ENCODE measurements at places on chromosomes 16 and 17.

DNA sequence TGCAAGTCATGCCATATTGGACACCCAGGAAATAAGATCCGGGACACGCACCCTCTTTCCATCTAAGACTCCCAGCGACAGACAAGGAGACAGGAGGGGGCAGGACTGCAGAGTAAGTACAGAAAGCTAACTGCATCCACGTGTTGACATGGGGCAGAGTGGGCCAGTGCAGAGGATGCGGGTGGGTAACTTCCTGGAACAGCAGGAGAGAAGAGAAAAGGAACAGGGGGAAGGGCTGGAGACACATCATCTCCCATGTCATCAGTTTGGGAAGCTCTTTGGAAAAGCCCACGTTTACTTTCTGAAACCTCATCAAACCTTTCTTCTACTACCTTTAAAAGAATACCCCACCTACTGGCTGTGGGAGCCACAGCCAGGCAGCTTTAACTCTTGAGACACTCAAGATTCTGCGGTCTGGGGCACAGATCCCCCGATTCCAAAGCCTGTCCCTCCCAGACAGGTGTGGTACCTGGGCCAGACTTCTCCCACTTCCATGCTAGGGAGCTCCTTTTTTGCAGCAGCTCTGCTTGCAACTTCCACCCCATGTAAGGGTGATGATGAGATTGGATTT lies 273.5 kb upstream of the RPL38 start:
- DNase-seq, result no peak

DNA sequence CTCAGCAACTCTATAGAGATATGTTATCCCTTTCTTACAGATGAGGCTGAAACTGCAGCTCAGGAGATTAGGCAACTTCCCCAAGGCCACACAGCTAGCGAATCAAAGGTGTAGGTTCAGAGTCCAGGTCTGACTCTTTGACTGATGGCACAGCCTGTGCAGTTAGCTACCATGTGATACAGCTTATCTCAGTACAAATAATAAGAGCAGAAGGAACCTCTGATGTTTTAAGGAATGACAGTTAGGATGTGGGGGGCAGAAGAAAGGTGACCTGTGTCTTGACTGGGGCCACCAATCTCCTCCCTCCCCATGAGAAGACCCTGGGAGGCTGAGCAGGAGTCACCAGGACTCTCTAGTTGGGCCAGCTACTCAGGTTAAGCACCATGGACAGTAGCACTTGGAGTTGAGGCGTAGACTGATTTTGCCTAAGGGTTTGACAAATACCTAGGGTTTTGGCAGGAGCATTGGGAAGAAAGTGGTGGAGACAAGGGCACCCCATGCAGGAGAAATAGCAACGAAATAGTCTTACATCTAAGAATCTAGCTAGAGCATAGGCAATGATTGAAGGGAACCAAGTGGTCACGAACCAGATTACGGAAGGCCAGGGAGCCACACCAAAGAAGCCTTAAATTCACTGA lies 22.8 kb upstream of the ACSM2B start:
- DNase-seq, result no peak

GRCh38 chr17:5986644-5987043 lies 83.5 kb upstream of the WSCD1 start:
- no peak for DNase-seq

DNA sequence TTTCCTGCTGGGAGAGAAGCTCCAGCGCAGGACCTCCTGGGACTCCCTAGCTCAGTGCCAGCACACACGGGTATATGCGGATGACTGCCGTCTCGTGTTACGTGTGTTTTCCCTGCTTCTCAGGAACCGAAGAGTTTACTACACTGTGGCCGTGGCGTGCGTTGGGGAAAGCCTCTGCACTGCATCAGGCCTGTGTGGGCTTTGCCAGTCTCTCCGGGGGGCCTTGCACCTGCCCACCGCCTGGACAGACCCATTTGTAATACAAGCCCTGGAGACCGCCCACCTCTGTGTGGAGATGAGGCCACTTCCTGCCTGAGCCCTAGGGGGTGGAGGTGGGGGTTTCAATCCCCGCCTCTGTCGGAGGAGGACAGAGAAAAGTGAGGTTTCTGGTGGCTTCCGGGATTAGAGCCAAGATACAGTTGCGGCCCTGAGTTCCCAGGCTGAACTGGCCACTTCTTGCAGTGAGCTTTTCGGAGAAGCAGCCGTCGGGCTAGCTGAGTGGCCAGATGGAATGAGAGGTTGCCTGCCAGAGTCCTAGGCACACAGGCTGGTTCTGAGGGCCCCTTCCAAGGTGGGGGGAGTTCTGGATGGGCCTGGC lies 43.4 kb upstream of the GSE1 start:
- DNase-seq, result no peak

GRCh38 chr17:48726916-48727286 lies 1.6 kb downstream of the HOXB13 start:
- no peak for DNase-seq

DNA sequence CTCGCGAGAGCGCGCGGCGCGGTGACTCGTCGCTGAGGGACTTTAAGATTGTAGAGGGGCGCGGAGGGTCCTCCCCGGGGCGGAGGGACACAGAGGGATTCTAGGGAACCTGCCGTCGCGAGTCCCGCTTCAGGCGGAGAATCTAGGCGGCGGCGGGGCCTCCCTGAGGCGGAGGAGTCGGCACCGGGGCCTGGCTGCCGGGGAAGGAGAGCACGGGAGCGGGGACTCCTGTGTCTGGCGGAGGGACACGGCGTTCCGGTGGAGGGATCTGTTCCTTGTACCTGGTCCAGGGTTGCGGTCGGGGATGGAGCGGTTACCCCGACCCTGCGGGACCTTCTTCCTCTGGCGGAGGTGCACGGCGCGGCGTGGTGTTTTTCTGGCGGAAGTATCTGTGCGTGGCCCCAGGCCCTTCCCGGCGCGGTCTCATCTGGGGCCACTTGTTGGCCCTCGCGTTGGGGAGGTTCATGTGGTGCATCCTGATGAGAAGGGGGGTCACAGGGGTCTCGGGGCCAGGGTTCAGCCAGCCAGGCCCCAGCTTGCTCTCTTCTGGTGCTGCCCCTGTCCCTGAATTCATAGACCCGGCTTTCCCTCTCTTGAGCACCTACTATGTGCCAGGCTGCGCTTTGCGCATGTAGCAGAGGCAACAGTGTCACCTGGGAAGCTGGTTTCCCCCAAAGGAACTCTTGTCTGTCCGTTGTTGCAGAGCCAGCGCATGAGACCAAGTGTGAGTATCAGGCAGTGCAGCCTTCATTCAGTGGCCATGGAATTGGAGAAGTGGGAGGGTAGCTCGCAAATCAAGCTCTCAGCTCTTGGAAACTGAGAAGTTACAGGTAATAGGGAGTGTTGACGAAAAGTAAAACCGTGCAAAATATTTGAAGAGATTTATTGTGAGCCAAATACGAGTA lies 563 bp upstream of the ZKSCAN2 start:
- peak; percentile 73 for DNase-seq

DNA sequence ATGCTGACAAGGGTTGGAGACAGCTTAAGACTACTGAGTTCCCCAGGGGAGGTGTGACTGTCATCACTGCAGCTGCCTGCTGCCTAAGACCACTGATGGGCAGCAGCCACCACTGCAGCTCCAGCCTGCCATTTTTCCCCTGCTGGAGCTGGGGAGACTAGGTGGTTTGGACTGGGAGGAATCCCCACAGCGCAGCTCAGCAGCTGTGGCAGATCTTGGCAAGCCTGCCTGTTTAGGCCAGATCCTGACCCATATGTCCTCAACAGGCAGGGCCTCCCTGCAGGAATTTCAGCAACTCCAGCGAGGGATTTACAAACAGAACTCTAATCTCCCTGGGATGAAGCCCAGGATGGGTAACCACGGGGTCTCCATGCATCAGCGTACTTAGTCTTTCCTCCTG lies 356.4 kb upstream of the TOM1L1 start:
- no peak for DNase-seq

GRCh38 chr16:8886593-8887430 lies 4.7 kb downstream of the LITAFD start:
- DNase-seq, result no peak

- no peak for DNase-seq
Measured at GRCh38 chr17:46753776-46754175, 64.7 kb downstream of the WNT3 start.

- DNase-seq, result no peak
Measured at GRCh38 chr17:11986179-11986941, 10.9 kb downstream of the ZNF18 start.

- peak; percentile 73 for DNase-seq
Measured at GRCh38 chr16:81745704-81746558, 33.2 kb upstream of the PLCG2 start.

GRCh38 chr17:31388770-31389656 lies 2.5 kb upstream of the RAB11FIP4 start:
- DNase-seq, result peak; percentile 27

DNA sequence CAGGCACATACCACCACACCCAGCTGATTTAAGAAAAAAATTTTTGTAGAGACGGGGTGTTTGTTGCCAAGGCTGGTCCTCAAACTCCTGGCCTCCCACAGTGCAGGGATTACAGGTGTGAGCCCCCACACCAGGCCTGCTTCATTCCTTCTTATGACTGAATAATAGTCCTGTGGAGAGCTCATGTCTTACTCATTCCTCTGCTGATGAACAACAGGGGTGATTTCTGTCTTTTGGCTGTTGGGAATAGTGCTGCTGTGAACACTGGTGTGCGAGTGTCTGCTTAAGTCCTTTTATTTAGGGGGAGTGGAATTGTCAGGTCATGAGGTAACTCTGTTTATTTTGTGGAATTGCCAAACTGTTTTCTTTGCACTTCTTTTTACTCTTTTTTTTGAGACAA lies 2.7 kb upstream of the CTRB1 start:
- DNase-seq, result no peak

GRCh38 chr17:29031488-29031887 lies 11.5 kb upstream of the PIPOX start:
- DNase-seq, result no peak

DNA sequence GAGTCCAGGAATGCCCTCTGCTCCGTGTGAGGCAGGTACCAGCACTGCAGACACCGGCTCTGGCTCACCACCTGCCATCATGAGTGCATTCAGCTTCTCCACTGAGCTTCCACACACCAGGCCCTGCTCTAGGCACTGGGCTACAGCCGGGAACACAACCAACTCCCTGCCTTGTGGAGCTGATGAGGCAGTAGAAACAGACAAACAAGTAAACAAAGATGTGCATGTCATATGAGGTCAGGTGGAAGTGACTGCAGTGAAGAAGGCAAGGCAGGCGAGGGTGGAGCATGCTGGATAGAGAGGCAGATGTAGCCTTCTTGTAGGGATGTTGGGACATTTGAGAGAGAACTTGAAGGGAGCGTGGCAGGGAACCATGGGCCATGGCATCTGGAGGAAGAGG lies 5.0 kb downstream of the NLRC5 start:
- no peak for DNase-seq

DNA sequence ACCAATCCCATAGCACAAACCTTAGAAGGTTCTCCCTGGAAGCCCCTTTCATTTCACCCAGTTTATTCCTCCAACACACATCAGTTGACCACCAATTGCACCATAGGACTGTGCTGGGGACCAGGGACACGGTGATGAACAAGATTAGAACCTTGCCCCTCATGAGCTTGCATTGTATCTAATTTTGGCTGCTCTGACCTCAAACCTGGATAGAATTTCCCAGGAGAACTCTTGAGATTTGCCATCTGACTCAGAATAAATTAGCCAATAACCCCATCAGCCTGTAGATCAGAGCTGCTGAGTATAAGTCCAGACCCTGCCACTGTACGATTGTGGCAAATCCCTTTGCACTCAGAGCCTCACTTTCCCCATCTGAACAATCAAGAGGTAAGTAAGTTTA lies 52.1 kb downstream of the CDH11 start:
- no peak for DNase-seq

DNA sequence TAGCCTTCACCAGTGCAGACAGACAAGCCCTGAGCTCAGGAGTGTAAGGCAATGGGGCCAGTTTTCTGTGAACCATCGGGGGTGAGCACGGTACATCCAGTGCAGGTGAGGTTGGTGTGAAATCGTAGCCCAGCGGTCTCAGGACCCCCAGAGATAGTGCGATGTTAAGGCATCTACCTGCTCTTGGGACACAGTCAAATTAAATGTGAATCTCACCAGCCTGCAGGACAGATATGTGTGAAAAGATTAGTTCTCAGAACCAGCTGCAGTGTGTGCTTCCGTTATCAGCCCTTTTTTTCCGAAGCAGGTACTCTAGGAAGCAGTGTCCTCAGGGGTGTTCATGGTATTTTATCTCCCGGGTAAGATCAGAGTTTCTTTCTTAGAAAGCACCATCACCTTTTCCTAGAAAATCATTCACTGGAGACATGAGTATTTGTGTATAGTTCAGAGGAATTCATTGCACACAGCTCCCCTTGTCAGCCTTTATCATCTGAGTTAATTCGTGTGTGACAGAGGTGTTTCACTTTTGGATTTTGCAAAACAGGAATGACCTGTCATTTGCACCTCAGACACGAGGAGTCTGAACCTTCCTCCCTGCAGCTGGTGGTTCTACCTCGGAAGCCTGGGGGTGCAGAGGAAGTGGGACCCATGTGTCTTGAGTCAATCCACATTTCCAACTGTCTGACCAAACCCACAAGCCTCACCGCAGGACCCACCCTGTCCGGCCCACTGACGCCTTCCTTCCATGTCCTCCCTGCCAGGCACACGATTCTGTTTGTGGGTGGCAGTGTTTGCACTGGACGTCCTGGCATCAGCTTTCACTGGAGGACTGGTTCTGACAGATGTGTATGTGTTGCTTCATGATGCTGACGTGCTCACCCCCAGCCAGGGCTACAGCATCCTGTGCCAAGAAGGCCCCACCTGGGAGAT lies 107.8 kb downstream of the CLEC16A start:
- peak; percentile 25 for DNase-seq

- no peak for DNase-seq
Measured at GRCh38 chr17:15482476-15482875, 15.1 kb upstream of the CDRT4 start.

GRCh38 chr16:75035410-75035968 lies 36.7 kb downstream of the ZNRF1 start:
- DNase-seq, result no peak

DNA sequence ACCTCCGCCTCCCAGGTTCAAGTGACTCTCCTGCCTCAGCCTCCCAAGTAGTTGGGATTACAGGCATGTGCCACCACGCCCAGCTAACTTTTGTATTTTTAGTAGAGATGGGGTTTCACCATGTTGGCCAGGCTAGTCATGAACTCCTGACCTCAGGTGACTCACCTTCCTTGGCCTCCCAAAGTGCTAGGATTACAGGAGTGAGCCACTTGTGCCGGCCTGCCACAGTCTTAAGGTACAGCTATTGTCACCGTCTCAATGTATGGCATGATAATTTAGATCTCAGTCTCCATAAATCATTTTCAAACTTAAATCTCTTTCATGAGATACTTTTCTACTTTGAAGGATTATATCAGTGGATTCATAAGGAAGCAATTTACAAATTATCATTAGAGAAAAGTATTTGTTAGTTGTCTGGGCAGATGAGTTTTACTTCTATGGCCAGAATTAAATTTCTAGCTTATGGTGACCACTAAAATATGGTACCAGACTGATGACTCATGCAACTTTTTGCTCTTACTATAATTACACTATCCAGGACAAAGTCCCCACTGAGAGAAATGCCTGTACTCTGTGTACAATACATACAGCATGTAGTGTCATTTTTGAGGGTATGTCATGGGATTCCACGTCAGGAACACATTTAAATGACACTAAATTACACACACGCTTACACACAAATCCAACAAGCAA lies 1230.3 kb upstream of the GOT2 start:
- DNase-seq, result no peak

Measured in activated CD4-positive, alpha-beta T cell treated with anti-CD3 and anti-CD28 coated beads, Interleukin-2, amount 50 U/mL, for 4 hours (primary cell).